ENCODE measurements at places on chromosomes 3 and 15.

- DNase-seq, result no peak
Observed at GRCh38 chr15:60701261-60702019, 222.5 kb upstream of the ICE2 start.

GRCh38 chr3:180246688-180247195 lies 210.0 kb upstream of the PEX5L start:
- no peak for DNase-seq

GRCh38 chr3:126147932-126148683 lies 32.3 kb downstream of the ALDH1L1 start:
- no peak for DNase-seq

DNA sequence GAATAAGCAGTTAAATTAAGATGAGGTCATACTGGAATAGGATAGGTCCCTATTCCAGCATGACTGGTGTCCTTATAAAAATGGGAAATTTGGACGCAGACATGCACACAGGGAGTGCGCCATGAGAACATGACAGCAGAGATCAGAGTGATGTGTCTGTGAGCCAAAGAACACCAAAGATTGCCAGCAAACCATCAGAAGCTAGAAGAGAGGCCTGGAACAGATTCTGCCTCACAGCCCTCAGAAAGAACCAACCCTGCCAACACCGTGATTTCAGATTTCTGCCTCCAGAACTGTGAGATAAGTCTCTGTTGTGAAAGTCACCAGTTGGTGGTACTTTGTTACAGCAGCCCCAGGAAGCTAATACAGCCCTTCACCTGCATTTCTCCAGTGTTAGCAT lies 34.7 kb downstream of the EPHB1 start:
- DNase-seq, result no peak

- peak; percentile 50 for DNase-seq
Observed at GRCh38 chr3:53350652-53351051, 3.3 kb upstream of the DCP1A start.

DNA sequence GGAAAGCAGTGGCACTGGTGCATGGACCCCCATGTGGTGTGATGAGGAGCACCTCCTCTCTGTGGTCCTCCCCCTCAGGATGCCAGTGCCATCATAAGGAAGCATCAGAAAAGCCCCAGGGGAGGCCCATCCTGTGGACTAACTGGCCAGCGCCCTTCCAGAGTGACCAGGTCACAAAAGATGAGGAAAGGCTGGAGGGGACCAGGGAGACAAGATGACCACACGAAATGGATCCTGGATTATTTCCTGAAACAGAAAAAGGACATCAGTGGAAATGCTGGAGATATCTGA lies 56.4 kb downstream of the TPRA1 start:
- no peak for DNase-seq

GRCh38 chr3:52917044-52917443 lies 19.7 kb upstream of the STIMATE start:
- DNase-seq, result no peak

- DNase-seq, result no peak
Observed at GRCh38 chr15:89174476-89174875, 46.9 kb downstream of the RLBP1 start.

DNA sequence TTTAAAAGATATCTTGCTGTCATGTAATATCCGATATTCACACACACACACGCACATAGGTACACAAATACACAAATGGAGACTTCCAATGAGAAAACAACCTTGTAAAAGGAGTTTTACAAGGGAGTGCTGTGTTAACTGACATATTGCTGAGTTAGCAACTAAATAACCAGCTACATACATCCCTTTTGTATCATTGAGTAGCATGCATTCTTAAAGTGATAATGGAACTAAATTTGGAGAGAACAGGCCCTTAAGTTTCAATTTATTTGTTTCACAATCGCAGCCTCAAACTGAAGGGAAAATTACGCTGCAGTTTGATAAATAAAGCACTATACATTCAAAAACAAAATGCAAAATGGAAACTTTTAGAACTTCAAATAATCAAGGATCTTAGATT lies 1046.0 kb upstream of the NR2F2 start:
- no peak for DNase-seq

- DNase-seq, result peak; percentile 25
Observed at GRCh38 chr15:34437687-34438086, at the start of gene GOLGA8A. Gene GOLGA8A, minus strand, starts transcription at chr15:34437808. Its CDS starts 48,117 bp downstream, at chr15:34389691.

- no peak for DNase-seq
Observed at GRCh38 chr15:25939122-25939521, 76.0 kb upstream of the ATP10A start.

DNA sequence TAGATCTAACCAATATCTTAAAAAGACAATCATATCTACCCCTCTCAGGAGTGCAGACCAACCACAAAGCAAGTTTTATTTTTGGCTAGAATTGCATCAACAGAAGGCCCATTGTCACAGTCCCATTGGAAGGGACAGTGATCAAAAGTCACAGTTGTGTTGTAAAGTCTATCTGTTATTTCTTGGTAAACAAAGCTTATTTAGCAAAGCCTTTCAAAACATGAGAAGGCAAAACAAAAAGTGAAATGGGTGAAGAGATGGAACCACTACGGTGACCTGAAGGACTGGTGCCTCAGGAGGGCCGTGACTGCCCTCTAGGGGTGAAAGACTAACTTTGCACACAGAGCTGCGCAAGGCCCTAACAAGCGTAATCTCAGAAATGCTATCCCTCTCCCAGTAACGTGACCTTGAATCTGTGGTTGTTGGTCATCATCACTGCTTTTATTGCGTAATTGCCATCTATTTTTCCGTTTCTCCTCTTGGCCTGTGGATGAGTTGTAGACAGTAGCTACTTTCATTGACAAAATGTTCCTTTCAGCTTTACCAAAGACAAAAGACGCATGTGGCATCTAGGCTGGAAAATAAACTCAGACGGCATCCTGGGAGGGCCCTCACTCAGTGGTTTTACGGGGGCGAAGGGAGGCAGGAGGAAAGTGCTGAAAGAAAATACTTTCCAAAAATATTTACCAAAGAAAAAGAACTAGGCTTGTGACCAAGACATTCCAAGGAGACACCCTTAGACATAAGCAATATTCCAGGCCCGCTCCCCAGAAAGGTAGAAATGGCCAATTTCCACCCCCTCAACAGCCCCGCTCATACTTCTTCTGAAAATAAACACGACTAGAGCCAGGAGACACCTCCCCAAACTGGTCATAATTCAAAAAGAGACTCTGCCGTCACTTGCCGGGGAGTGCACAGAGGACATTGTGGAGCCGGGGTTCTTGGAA lies 79.4 kb downstream of the FRMD4B start:
- DNase-seq, result peak; percentile 87

DNA sequence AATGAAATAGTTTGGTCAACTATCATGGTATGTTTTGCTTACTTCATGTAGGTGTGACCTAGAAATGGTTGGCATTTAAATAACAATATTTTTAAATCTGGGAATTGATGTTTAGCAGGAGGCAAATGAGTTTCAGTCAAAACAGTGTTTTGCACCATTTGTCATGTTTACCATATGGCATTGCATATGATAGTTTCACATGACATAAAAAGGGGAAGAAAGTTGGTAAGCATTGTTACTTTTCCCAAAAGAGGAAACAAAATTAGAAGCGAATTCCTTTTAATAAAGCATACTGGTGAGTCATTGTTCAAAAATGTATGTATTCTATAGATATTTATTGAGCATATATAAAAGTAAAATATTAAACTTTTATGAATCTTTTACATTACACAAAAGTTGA lies 2.3 kb downstream of the RNF13 start:
- no peak for DNase-seq

GRCh38 chr15:91946581-91947292 lies 93.2 kb downstream of the SLCO3A1 start:
- DNase-seq, result peak; percentile 28

GRCh38 chr3:53044711-53045517 lies 959 bp downstream of the SFMBT1 start:
- DNase-seq, result peak; percentile 36

- DNase-seq, result no peak
Observed at GRCh38 chr3:9173445-9173844, 76.0 kb downstream of the SRGAP3 start.

DNA sequence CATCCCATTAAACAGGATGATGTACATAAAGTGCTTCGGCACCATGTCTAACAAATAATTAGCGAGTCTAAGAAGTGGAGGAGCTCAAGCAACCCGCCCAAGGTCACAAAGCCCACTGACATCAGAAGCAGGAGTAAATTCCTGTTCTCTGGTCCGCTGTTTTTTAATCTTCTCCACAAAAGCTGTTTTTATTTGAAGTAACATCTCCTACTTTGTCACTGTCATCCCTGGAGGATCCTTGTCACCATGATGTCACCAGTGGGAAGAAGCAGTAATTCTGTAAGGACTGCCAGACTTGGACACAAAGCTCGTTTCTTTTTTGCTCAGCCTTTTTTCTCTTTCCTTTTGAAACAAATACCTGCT lies 216.2 kb downstream of the STT3B start:
- no peak for DNase-seq

DNA sequence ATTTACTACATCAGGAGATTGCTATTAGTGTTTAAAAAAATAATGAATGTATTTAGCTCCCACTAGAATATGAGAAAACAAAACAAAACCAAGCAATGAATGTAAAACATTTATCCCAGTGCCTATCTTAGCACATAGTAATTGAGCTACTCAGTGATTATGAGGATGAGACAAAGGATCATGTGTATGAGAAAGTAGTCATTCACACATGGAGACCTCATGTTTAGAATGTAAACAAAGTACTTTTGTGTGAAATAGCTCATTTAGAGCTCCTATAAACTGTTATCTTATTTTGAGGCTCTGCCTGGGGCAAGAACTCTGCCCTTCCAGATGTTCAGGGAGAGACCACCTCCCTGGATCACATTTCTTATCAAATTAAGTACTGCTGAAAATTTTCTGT lies 236.8 kb downstream of the LRRN1 start:
- DNase-seq, result no peak

DNA sequence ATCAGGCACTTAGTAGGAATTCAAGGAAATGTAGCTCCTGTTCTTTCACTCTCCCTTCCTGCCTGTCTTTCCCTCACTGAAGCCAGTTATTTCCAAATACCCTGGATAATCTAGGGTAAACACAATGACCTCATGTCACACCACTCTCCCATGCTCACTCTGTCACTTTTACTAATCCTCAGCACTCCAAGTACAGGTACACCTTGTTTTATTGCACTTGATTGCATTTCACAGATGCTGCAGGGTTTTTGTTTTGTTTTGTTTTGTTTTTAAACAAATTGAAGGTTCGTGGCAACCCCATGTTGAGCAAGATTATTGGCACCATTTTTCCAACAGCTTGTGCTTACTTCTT lies 40.8 kb downstream of the PPM1L start:
- no peak for DNase-seq

- no peak for DNase-seq
Observed at GRCh38 chr3:12884186-12884680, 42.9 kb upstream of the RPL32 start.

DNA sequence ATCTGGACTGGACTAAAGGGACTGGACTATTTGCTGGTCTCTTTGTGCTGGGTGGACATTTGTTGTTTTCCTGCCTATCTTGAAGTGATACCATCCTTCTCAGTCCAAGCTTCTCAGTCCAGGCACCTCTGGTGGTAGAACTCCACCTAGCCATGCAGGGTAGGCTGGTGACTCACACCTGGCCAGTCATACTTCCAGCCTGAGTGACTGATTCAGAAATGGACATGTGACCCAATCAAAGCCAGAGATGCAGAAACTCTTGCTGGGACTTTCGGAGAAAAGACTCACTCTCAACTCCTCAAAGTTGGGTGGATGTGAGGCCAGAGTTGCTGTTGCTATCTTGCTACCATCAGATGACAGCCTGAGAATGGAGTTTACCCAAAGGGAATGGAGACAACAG lies 5.6 kb upstream of the ASB14 start:
- no peak for DNase-seq

- peak; percentile 45 for DNase-seq
Observed at GRCh38 chr3:168071591-168072322, 24.0 kb downstream of the GOLIM4 start.

GRCh38 chr3:138451595-138452162 lies 17.3 kb downstream of the ESYT3 start:
- no peak for DNase-seq

DNA sequence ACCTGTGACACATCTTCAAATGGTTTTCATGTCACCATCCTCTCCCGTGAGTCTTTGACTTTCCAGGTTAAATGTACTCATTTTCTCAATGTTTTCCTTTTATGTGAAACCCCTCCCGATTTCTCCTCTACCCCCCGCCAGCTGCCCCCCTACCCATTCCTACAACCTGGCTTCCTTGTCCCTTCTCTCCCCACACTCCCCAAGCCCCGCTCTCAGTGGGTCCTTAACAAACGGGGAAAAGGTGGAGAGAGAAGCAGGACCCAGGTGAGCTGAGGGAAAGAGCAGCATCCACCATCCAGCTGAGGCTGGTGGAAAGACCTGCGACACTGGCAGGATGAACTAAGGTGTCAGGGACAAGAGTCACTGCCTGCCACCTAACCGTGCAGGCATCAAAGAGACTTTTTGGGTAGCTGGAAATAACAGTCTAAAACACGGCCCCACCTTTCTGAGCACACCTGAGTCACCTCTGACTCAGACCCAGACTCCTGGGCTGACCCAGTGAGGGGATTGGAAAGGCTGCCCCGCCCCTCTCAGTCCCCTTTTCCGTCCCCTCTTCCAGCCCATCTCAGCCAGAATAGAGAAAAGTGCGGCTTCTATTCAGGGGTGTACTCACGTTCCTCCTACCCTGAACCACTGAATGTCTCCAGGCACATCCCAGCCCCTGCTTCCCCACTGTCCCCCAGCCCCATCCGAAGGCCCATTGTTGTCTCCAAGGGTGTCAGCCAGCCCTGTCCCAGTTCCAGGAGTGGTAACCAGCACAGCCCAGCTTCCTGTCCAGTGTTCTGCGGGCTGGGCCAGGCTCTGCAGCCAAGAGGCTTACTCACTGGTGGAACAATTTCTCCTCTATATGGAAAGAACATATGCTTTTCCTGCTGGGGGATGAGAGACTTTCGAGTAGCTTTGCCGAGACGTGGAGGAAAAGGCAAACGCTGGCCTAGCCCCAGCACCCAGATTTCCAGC lies 20.4 kb downstream of the ISG20 start:
- DNase-seq, result peak; percentile 84

- DNase-seq, result no peak
Observed at GRCh38 chr3:186418671-186419145, 56.7 kb upstream of the DGKG start.

DNA sequence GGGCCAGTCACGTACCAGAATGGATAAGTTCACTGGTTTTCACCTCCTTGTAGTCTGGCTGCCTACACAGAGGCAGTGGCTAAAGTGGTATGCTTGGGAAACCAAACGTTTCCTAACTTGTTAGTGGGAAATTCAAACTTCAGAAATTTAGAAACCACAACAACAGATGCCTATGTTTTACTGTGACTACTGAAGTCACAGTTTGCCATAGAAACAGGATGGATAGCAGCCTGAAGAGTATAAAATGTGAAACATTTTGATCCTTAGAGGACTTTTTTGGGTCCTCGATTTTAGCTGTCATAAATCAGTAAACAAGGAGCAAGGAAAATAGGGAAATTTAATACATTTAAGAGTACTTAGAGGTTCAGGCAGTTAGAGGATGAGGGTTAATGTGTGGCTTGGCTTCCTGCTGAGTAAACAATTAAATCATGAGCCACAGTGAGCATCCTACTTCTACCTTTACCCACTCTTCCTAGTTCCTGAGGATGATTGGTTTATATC lies 48.6 kb downstream of the CMSS1 start:
- DNase-seq, result no peak

GRCh38 chr3:67030785-67031740 lies 33.0 kb downstream of the KBTBD8 start:
- no peak for DNase-seq

GRCh38 chr3:182469086-182469485 lies 324.2 kb upstream of the ATP11B start:
- no peak for DNase-seq
